ENCODE measurements at places on chromosomes 5 and 9.
A peak's percentile ranks its signal among the peaks of the same experiment; 100 is the strongest.

DNA sequence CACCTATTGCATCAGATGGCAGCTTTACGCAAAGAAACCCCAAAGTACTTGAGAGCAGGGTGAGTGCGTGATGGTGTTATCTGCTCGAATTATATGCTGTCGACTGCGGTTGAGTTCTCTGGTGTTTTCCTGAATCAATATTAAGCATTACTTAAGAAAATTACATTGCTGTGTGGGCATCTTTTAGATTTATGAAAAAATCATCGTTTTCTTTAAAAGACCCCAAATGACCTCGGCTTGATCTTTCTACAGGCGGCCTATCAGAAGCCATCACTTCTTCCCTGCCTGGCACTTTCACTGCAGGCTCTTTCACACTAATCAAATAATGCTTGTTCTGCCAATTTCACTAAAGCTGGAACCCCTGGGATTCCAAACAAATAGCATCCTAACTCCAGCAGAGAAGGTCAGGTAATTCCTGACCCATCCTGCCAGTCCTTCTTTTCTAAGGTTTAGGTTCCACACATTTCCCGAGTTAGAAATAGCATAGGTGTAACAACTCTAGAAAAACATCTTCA, 1.7 kb downstream of the UBE2QL1 start:
- DNase-seq, result no peak

GRCh38 chr9:6271508-6272228, 56.1 kb downstream of the IL33 start:
- no peak for DNase-seq

DNA sequence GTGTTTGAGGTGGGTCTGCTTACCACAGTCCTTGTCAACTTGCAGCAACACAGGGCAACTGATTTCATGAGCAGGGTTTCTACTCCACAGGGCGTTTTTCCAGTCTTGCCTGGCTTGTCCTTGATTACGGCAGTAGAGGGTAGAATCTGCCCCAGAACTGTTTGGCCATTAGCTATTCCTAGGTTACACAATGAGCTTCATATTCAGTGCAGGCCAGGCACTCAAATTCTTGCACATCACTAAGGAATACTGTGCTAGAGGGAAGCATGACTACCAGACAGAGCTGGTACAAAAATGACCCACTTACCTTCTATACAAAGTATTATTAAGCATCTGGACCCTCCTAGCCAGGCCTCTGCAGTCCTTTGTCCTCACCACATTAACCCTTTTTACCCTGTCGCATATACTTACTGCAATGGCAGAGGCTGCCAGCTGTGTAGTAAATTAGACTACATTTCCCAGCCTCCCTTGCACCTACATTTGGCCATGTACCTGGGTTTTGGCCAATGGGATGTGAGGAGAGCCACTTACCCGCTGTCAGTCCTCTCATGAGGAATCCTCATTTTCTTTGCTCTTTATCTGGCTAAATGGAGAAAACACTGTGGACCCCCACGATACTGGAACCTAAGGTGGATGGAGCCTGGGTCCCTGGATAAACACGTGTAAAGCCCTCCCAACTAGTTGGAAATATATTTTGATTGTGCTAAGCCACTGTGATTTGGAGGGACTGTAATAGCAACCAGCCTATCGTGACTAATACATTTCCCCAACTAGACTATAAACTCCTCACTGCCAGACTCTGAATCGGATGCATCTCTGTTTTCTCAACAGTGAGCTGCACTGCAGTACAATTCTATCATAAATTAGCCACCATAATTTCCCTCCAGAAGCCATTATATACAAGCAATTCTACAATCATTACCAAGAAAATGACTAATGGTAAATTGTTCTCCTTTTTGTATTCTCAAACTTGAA, 218.7 kb downstream of the GLIS3 start:
- DNase-seq, result no peak

DNA sequence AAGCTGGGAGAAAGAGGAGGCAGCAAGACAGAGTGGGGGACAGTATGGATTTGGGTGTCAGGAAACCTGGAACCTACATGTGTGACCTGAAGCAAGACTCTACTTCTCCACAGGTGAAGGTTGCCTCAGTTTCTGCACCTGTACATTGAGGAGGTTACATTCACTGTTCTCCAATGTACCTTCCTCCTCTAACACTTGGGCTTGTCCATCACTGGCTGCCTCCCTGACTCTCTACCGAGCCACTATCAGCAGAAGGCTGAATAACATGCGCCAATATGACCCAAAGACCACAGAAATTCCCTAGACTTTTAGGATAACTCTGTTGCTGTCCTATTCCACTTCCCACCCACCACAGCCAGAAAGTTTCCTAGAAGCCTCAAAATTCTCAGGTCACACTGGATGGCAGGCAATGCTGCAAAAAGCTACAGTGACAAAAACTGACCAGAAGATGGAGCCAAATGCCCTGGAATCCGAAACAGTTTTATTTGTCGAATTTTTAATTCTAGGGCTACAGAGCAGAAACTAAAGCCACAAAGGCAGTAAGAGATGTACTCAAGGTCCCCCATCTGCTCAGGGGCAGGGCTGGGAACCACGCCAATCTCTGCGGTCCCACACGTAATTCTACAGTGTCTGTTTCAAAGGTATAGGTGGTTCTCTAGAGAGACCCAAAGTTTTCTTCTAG, 64.4 kb downstream of the FAM114A2 start:
- peak; percentile 43 for DNase-seq

DNA sequence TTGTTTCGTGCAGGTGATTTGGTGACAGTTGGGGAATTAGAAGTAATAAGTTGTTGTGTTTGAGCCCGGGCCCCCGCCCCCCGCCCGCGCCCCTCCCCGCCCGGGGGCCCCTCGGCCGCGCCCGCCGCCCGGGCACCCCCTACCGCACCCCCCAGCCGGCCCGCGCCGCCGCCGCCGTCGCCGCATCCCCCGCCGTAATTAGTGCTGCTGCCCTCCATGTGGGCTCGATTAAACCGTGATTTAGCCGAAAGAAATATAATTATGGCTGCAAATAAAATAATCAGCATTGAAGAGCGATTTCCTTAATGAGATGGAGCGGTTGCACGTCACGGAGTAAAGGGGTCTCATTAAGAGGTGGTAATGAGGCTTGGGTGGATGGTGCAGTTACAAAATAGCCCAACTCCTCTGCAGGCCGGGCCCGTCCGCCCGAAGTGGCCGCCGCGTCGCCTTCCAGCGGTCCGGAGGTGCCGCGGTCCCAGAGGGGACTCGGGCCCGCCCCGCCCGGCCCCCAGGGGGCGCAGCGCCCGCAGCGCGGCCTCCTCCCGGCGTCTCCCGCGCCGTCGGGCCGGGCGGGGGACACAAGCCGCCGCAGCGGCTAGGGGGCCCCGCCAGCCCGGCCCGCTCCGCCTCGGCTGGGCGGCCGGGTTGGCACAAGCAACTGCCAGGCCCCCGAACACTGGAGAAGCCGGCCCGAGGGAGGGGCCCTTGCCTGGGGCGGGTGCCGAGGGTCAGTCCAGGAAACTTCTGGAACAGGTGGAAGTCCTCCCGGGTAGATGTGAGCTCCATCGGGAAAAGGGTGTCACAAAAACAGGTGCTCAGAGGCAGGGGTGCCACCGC, 6.9 kb upstream of the OTP start:
- peak; percentile 82 for DNase-seq

DNA sequence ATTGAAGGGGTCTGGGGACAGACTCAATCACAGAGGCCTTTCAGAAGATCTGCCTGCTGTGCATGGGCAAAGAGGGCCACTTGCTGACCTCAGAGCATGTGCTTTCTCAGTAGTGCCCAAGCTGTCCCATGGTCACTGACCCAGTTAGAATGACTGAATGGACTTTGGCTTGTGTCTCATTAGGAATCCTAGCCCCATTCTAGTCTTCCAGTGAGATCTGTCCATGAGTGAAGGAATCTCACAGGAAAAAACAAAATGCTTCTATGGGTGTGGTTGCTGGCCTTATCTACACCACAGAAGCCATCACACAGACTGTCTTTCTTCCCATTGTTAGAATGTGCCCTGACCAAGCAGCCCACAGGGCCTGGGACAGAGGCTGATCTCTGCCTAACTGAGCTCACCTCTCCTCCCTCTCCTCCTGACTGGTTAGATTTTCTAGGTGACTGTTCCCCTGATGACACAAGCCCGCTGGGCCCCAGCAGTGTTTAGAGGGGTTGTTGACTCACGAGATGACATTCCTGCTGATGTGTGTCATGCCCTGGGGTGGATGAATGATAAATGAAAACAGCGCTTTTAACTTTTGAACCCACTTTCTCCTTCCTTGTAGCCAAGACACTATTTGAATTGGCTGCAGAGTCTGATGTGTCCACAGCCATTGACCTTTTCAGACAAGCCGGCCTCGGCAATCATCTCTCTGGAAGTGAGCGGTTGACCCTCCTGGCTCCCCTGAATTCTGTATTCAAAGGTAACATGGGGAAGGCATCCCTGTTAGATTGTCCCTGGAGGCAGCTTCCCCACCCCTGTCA, 24.8 kb downstream of the TGFBI start:
- DNase-seq, result no peak

DNA sequence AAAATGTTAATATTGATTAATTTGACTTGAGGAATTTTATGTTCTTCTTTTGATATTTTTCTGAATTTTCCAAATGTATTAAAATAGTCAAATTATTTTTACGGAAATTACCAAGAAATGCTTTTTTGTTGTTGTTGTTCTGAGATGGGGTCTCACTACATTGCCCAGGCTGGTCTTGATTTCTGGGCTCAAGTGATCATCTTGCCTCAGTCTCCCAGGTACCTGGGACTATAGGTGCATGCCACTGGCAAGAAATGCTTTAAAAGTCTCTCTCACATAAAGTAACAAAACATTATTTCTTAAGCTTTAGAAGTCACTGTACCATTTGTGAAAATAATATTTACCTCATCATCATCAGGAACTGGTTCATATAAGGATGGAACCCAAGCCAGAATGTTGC, 43.0 kb upstream of the ELOVL7 start:
- DNase-seq, result no peak

DNA sequence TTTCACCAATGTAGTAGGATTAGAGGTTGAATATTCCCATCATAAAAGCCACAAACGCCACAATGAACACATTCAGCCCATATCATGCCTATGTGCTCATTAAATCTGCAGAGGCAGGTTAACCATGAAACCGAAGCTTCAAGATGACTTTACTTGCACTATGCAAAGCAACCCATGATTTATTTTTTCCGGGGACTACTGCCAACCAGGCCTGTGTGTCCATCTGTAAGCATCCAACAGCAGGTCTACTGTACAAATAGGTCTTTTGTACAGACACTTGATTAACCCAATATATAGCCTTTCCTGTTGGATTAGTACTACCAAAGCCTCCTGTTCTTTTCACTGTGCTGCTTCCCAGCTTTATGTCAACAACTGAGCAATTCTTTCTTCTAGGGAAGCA, 104.9 kb upstream of the CDH10 start:
- DNase-seq, result no peak

DNA sequence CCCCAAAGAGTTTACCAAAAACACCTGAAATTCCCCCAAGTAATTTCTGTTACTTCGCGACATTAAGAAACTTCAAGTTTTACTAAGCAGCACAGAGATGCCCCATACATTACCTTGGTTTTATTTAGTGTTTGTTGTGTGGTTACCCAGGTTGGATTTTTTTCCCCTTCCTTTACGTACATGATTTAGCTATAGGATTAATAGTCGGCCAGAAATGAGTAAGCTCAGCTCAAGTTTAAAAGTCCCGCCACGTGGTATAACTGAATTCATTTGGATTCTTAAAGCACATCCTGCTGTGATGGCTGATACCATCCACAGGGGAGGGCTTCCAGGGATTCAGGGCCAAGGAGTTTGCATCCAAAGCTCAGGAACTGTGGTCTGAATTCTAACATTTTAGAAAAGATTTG, 75.9 kb downstream of the DAP start:
- no peak for DNase-seq

- no peak for DNase-seq
Measured at GRCh38 chr5:40813698-40814281, 15.6 kb upstream of the PRKAA1 start.

DNA sequence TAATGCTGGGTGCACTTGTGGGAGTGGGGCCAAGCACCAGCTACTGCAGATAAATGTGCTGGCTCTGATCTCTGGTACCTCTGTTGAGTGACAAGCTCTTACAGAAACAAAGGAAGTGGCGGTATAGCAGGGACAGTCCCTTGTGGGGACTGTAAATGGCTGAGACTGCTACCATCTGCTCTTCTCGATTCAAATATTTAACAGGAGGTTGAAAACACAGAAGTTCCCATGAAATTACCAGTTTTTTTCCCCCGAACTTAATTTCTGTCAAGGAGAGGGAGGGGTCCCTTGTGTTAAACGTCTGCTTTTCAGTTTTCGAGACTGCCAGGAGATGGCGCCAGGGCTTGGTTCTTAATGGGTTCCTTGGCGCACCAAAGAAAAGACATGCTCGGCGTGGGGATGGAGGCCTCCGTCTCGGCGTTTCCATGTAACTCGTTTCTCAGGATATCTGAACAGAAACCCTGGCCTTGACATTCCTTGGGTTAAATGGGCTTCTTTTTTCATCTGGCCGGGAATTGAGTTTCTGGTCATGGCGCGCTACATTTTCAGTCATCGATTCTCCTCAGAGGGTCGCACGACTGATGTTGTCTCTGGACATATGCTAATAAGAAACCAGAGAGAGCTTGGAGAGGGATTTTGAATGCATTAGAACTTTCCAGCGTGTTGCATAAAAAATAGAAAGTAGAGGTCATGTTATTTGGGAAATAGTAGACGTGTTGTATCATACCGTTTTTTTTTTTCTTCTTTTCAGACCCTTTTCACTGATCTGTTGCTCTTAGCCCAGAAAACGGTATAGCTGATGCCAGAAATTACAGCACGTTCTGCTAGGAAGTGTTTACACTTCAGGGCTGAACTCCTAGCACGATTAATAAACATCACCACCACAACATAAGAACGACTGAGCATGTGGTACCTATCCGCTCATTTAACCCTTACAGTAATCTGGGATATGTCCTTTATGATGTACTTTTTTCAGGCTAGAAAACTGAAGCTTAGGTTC, 64.0 kb downstream of the CARTPT start:
- DNase-seq, result peak; percentile 55

DNA sequence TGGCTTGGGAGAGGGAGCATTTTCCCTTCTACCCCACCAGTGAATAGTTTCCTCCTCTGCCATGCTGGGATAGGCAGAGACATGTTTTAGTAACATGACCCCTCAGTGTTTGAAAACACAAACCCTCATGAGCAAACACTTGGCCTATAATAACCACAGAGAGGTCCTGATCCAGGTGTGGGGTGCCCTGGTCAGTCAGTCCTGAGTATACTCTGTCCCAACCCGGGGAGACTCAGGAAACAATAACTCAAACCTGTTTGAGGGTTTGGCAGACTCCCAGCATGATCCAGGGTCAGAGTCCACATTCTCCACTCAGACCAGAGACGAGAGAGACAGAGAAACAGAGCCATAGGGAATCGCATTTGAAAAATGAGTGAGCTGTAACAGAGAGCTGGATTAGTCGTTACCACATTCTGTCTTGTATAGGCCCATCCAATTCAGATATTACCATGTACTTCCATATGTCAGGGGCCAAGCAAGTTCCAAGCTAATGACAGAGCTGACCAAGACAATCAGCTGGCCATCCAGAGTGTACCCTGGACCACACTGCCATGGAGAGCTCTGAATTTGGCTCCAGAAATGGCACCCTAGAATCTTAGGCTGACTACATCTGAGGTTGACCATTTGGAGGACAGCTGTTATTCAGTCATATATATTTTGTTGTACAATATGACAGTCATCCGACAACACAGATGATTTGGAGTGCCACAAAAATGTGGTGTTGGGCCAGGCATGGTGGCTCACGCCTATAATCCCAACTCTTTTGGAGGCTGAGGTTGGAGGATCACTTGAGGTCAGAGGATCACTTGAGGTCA, 4.2 kb upstream of the CA9 start:
- DNase-seq, result peak; percentile 97

- peak; percentile 71 for DNase-seq
Measured at GRCh38 chr5:157994906-157995519, 136.1 kb upstream of the CLINT1 start.
